ENCODE measurements at places on chromosomes 1 and 21.

- DNase-seq, result no peak
These were observed 3.3 kb upstream of the HAPLN2 start for GRCh38 chr1:156615946-156616345.

DNA sequence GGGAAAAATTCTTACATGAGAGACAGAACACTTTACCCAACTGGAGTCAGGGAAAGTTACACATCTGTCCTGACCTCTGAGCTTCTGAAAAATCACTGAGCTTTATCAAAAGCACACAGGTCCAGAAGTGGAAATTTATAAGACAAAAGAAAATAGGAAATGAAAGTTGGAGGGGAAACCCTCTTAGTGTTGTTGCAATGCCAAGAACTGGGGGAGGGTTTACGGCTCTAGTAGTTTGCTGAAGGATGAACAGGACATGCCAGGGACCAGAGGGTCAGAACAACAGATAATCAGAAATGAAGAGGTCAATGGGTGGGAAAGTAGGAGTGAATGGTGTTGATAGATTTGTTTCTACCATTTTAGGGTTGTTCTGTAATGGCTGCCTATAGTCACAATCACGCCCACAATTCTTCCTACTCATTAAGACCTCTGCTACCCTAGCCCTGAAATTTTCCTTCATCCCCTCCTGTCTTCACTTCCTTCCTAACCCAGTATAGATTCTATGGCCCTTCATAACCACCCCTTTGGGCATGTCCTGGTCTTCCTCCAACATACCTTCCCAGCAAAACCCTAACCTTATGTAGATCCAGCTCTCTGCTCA lies 30.3 kb upstream of the FMOD start:
- DNase-seq, result no peak

GRCh38 chr1:89070509-89070908 lies 5.5 kb upstream of the GBP1 start:
- no peak for DNase-seq

GRCh38 chr1:23799570-23800399 lies 769 bp downstream of the GALE start:
- no peak for DNase-seq
